ENCODE measurements at places on chromosomes 11 and 22.

DNA sequence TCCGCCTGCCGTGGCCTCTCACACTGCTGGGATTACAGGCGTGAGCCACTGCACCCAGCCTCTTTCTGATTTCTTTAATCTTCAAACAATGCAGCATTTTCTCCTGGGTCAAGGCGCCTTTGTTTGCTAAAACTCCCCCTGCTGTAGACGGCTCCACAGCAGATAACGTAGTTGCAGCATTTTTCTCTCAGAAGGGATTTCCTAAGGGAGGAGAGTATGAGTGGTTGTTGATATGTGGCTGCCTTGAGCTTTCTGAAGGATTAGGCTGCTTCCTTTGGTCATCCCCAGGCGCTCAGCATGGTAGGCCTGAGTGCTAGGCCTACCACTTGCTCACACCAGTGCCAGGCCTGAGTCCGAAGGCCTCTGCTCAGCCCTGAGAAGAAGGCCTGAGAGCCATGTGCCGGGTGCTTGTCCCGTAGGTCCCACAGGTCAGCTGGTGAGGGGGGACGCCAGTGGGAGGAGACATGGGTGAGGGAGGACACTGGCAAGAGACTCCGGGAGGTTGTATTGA lies 18.1 kb downstream of the SMARCB1 start:
- no peak for DNase-seq

DNA sequence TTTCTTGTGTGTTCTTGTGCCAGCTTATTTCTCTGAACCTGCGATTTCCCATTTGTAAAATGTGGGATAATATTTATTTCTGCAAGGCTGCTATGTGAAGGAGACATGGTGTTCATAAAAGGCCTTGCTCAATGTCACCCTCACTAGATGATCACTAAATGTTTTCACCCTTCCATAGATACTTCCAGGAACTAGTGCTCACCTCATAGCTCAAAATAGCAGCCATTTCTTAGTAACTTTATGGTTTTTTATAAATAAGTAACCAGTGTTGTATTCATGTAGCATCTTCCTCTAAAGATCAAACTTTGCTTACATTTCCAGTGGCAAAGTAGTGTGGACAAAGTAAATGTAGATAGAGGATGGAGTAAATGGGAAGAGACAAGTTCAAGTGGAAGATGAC lies 23.8 kb downstream of the SYTL2 start:
- DNase-seq, result no peak

- no peak for DNase-seq
Measured at GRCh38 chr11:27619039-27619574, 81.1 kb downstream of the BDNF start.

DNA sequence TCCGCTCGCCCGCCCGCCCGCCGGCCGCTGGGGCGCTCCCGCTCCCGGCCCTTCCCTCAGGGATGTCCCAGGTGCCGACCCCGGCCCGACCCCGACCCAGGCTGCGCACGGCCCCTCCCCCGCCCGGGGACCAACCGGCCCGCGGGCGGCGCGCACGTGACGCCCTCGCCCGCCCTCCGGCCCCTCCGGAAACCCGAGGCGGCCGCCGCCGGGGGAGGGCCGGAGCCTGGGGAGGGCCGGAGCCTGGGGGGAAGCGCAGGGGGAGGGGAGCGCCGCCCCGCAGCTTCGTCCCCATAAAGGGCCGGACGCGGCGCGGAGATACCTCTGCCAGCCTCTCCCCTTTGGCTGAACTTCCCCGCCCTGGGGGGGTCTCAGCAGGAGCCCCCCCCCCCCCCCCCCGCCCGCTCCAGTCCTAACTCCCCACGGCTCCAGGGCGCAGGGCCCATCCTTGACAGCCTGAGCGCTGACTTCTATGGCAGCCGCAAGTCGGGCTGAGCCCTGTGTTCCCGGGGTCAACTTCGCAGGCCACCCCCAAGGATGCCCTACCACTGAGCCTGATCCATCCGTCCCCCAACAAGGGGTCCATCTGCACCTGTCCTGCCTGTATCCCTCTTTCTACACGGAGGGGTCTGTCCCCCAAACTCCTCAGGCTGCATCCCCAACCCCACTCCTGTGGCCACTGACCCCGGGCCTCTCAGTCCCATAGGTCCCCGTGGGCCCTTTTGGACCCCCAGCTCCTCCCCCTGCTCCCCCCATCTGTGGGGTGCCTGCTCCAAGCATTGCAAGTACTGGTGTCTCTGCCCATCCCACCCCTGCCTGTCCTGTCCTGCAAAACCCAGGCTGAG lies at the start of gene MAPK12:
Gene MAPK12, minus strand, starts transcription at position 69 of the 845 bp plus-strand sequence. CDS start 174 bp downstream, outside the sequence.
- DNase-seq, result no peak

DNA sequence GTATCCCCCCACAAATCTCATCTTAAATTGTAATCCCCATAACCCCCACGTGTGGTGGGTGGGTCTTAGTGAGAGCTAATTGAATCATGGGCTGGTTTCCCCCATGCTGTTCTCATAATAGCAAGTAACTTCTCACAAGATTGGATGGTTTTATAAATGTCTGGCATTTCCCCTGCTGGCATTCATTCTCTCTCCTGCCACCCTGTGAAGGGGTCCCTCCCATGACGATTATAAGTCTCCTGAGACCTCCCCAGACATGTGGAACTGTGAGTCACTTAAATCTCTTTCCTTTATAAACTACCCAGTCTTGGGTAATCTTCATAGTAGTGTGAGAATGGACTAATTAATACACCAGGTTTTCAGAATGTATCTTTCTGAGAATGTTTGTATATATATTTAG lies 1159.4 kb downstream of the FAM181B start:
- no peak for DNase-seq

GRCh38 chr11:10303558-10304363 lies 1.1 kb upstream of the ADM start:
- no peak for DNase-seq

DNA sequence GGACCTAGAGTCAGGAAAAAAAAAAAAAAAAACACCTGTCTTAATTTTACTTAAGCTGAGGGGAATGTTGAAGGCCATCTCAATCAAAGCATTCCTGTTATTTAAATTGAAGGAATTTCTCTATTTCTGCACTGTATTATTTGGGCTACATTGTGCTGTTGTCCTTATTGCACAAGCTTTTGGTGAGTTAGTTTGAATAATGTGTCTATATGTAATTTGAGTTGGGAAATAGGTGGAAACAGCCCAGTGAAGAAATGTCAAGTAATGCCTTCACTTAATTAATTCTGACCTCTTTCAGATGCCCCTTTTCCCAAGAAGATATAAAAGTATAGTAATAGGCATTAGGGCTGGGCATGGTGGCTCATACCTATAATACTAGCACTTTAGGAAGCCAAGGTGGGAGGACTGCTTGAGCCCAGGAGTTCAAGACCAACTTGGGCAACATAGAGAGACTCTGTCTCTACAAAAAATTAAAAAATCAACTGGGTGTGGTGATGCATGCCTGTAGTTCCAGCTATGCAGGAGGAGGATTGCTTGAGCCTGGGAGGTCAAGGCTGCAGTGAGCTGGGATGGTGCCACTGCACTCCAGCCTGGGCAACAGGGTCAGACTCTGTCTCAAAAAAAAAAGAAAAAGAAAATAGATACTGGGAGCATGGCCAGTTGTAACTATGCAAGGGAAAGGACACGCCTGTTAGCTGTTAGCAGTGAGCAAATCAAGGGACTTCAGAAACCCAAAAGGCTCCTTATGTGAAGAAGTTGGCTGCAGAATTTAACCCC lies 34.9 kb downstream of the OR10A6 start:
- no peak for DNase-seq

GRCh38 chr11:47285969-47286770 lies 16.2 kb downstream of the MADD start:
- no peak for DNase-seq

GRCh38 chr11:38543986-38544385 lies 1946.0 kb upstream of the RAG2 start:
- no peak for DNase-seq

DNA sequence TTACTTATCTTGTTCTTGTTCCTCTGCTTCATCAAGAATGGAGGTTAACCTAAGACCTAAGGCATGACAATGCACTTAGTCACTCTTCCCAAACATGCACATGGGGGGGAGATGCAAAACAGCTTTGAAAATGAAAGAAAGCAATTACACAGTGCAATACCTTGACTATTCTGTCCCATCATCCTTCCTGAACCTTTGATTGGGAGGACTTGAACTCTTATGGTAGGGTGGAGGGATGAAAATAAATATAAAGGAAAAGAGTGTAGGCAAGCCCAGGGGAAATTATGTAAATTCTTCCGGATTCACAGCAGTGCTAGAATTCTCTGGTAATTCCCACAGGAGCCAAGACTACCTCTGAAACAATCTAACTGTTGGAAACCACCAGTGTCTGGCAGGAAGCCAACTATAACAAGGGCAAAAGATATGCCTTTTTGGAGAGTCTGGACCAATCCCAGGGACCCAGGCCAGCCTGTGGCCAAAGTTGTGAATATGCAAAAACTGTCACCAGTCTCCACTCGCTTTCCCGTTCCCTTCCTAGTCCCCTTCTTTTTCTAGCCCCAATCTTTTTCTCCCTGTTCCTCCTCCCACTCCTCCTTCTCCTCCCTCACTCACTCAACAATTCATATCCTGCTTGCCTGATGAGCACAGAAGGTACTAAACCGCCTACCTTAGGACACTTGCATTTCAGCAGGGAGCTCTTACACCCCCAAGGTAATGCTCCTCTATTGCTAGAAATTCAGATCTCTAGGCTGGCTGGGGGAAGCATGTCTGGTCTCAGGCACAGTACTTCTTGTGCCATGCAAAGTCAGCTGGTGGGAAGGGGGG lies 2.5 kb upstream of the RCN1 start:
- no peak for DNase-seq

- no peak for DNase-seq
Measured at GRCh38 chr11:14449302-14449714, 50.3 kb downstream of the COPB1 start.

DNA sequence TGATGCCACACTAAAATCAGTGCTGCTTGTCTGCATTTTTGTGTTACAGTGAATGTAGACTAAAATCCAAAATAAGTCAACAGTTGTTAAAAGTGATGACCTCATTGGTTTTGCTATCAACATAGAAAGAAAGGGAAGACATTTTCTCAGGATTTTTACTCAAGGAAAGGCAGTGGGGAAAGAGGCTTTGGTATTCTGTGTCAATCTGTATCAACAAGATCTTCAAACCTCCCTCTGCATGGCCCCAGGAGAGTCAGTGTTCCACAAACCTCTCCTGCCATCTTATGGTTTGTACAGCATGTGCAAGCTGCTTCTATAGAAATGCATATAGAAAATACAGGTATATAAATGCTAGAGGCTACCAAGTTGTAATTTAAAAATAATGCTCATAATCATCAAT lies 13.8 kb upstream of the OR51M1 start:
- no peak for DNase-seq

DNA sequence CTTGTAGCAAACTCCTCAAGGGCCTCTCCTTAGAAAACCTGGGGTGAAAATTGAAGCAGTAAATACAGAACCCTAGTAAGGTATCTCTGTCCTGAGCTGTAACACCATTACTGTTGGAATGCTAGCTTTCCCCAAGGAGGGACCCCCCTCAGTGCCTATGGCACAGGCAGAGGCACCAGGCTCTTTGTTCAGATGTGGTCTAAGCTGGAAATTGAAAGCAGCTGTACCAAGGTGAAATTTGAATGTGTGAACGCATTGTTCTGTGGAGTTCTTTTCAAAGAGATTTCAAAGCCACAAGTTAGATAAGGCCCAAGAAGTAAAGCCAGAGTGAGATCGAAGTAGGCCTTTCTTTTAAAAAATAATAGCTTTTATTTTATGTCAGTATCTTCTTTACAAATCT lies 71.9 kb upstream of the HORMAD2 start:
- no peak for DNase-seq

GRCh38 chr11:6233984-6234386 lies 451 bp downstream of the FHIP1B start:
- DNase-seq, result no peak

DNA sequence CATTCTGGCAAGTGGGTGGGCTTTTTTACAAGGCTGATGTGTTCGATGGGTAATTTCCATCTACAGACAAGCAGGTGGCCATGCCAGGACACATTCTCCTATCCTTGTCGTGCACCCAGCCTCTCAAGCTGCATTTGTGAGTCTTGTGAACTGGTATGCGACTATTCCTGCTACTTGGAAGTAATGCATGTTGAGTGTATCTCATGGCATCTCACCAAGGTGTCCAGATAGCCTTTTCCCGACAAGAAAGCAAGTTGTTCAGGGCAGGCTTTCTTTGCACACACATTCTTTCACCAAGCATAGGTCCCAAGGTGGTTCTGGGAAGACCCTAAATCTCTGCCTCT lies 18.8 kb upstream of the SYT13 start:
- no peak for DNase-seq

- DNase-seq, result no peak
Measured at GRCh38 chr11:129281471-129282415, 89.6 kb upstream of the ARHGAP32 start.

GRCh38 chr22:41664951-41665350 lies 23.7 kb downstream of the SNU13 start:
- DNase-seq, result no peak

GRCh38 chr11:27317751-27318150 lies 45.3 kb downstream of the CCDC34 start:
- DNase-seq, result no peak

DNA sequence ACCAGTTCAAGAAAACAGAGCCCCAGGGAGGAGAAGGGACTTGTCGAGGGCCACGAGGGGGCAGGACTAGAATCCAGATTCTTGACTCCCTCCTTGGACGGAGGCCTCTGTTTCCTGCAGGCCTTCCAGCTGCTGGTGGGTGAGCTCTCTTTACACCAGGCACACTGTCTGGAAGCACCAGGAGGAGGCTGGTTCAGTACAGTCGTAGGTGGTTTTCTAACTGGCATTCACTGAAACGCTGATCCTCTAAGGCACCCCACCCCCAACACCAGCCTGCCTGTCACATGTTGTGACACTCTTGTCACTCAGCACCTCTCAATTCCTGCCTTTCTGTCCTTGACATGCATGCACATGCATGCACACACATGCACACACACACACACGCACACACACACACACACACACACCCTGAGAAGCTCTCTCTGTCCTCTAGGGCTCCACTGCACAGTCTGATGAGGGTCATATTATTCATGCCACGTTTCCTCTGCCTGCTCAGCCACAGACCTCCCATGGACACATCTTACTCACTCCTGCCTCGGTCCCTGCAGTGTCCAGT lies 751 bp downstream of the MS4A10 start:
- DNase-seq, result no peak

DNA sequence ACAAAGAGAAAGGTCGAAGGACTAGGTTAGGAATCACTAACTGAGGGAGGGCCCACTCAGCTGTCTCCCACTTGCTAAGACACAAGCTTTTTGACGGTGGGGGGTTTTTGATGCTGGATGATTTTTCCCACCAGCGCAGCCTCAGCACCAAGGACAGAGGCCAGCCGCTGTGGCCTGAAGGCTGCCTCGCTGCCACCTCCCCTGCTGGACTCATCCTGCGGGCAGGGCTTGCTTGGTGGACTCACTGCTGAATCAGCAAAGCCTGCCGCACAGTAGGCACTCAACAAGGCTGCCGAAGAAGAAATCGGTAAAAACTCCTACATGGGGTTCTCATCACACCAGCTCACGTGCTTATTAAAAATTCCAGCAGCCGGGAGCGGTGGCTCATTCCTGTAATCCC lies 2.6 kb downstream of the ALG12 start:
- no peak for DNase-seq

GRCh38 chr11:14625586-14626205 lies 17.9 kb upstream of the PDE3B start:
- DNase-seq, result no peak
